NCI-H1436 treated with DMSO at 0.1 percent for 48 hours (cell line): ENCODE measurements at places on chromosomes 3 and 15.

- no peak for DNase-seq
These were observed 90.4 kb downstream of the BDH1 start for GRCh38 chr3:197465197-197465995.

GRCh38 chr15:52382647-52383046 lies 87.0 kb upstream of the MYO5C start:
- DNase-seq: no peak

GRCh38 chr3:36175916-36176461 lies 204.3 kb upstream of the STAC start:
- DNase-seq: no peak

- DNase-seq: no peak
These were observed 1.1 kb downstream of the HES1 start for GRCh38 chr3:194137008-194137505.

DNA sequence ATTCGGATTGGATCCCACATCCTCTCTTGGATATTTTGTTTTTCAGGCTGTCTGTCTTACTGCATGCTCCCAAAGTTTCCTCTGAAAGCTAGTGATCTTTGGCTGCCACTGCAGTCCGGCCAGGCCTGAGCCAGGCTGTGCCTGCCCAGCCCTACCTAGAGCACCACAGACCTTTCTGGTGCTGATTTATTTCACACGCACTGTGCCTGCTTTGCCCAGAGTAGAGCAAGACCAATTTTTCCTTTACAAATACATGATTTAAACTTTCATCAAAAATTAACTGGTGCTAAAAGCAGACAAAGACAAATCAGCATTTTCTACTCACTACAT lies 28.0 kb upstream of the NDUFB4 start:
- DNase-seq: no peak

- no peak for DNase-seq
These were observed 25.6 kb downstream of the LYSMD4 start for GRCh38 chr15:99707473-99708270.

- DNase-seq: no peak
These were observed 93.0 kb downstream of the RPL22L1 start for GRCh38 chr3:170776887-170777563.

- no peak for DNase-seq
These were observed 93.0 kb downstream of the SNRK start for GRCh38 chr3:43379343-43379742.

GRCh38 chr3:43061101-43061895 lies 44.6 kb downstream of the POMGNT2 start:
- no peak for DNase-seq

- no peak for DNase-seq
These were observed 29.7 kb downstream of the AMOTL2 start for GRCh38 chr3:134344560-134344959.

GRCh38 chr3:145088917-145089316 lies 1072.1 kb downstream of the PLOD2 start:
- DNase-seq: no peak

DNA sequence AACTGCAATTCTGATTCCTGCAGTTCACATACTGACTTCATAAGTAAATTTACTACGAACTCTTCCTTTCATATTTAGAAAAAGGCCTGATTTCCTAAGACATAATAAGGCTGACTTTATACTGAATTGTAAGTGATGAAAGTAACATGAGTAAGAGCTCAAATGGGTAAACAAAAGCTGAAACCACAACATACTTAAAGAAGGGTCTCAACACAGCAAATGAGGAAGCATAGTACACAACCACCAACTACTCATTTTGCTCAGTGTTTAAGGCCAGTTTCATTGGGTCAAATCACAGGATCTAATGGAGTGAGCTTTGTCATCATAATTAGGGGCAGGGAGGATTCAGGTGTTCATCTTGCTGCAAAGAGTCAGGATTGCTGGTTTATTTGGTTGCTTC lies 81.4 kb downstream of the SETD2 start:
- no peak for DNase-seq

GRCh38 chr15:65993762-65994161 lies 124.5 kb downstream of the RAB11A start:
- no peak for DNase-seq

DNA sequence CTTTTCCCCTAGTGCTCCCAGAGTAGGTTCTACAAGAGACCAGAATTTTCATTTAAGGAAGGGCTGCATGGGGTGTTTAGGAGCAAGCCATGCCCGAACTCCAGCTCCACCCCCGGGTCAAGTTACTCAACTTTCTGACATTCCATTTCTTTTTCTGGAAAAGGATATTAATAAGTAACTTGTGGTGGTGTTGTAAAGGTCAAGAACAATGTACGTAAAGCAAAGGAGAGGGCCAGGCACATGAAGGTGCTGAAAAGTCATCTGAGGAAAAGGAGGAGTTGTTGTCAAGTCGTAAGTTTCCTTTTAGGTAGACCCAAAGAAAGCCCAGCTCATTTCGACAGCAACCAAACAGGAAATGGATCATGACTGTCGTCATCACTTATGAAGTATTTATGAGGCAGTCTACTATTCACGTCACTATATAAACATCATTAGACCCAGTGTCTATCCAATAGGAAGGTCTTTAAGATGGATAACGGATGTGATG lies 319.6 kb upstream of the IL12A start:
- DNase-seq: no peak

GRCh38 chr3:69113536-69113935 lies 8.9 kb downstream of the LMOD3 start:
- no peak for DNase-seq

GRCh38 chr3:5153074-5153473 lies 31.0 kb downstream of the ARL8B start:
- DNase-seq: no peak

GRCh38 chr3:10666621-10667020 lies 149.4 kb upstream of the SLC6A11 start:
- no peak for DNase-seq

GRCh38 chr15:91911844-91912243 lies 58.3 kb downstream of the SLCO3A1 start:
- DNase-seq: no peak

GRCh38 chr3:122021811-122022401 lies at the start of gene ILDR1:
Gene ILDR1, minus strand, starts transcription at chr3:122022247. Its CDS starts 170 bp downstream, at chr3:122022077.
- DNase-seq: no peak

- DNase-seq: no peak
These were observed 167.4 kb upstream of the LPP start for GRCh38 chr3:187986514-187986934.

- DNase-seq: no peak
These were observed 3.1 kb downstream of the PAQR9 start for GRCh38 chr3:142960322-142960850.

DNA sequence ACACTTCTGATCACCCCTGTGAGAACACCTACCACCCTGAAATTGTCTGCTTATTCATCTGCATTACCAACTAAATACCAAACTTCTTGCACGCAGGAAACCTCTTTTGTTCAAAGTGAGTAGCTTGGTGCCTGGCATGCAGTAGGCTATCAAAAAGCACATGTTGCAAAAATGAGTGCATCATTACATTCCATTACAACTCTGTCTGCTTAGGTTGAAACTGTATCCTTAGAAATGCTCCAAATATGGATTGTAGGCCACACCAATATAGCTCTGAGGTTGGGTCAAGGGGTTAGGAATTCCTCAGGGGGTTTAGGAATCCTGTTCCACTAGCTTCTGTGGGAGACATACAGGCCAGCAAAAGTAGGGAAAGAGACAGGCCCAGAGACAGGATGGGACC lies 107.2 kb downstream of the THRB start:
- no peak for DNase-seq

DNA sequence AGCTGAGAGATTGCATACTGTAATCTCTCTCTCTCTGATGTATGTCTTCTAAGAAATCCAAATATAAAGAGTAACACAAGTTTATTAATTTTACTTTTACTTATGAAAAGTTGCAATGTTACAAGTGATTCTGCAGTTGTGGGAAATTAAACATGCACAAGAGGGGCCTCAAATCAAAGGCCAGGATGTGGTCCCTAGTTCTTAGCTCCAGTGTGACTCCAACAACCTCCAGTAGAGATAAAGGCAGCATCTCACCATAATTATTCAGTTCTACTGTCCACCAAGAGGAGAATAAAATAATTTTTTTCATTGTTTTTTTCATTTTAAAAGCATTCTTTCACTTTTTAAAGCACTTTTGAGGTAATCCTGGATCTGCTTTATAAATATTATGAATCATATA lies 223.3 kb downstream of the RAP2B start:
- DNase-seq: no peak

DNA sequence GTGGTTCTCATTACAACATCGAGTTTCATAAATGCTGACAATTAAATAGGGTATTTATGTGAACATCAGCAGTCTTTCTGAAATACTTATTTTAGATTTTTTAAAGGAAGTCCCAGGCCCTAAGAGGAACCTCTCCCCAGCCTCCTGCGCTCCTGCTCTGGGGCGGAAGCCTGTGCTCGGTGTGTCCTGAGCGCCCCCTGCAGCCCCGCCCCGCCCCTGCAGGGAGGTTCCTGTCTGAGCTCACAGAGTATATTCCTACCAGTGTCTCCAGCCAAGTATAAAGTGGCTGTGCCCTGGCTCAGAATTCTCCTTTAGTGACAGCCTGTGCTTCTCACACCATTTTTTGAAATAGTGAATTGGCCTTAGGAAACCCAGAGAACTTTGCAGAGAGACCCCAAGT lies 567.9 kb downstream of the GOLGA6L6 start:
- DNase-seq: no peak

GRCh38 chr15:70589221-70589620 lies 174.1 kb downstream of the UACA start:
- no peak for DNase-seq

DNA sequence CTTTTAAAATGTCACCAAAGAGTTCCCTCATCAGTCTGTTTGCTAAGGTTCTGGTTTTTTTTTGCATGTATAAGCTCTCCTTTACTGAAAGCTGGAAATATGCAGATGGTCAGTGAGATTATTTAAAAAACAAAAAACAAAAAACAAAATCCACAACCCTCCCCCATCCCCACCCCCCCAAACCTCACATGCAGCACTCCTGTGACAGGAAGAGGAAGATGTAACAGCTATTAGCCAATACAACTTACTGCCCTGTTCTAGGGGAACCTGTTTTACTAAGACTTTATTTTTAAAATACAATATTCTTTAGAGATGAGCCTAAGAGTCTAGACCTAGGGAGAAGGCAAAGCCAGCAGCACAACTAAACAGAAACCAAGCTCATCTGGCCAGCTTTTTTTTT lies 39.5 kb downstream of the ANP32A start:
- no peak for DNase-seq

GRCh38 chr3:24520976-24521419 lies 26.3 kb upstream of the THRB start:
- DNase-seq: no peak

DNA sequence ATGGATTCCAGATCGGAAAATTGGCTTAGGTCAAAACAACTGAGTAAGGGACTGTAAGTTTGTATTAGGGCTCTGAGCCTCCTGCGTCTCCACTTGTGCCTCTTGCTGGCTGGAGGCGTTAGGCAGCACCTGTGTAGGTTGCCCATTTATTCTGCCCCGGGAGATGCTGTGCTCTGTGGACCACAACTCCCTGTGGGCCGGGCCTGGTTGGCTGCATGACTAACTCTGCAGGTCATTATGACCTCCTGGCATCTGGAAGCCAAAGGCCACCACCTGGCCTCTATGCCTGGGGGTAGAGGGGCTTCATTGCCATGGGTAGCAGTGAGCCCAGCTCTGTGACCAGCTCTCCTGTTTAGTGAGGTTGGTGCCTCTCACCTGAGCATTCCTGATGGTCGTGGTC lies 36.0 kb upstream of the BDH1 start:
- DNase-seq: no peak

DNA sequence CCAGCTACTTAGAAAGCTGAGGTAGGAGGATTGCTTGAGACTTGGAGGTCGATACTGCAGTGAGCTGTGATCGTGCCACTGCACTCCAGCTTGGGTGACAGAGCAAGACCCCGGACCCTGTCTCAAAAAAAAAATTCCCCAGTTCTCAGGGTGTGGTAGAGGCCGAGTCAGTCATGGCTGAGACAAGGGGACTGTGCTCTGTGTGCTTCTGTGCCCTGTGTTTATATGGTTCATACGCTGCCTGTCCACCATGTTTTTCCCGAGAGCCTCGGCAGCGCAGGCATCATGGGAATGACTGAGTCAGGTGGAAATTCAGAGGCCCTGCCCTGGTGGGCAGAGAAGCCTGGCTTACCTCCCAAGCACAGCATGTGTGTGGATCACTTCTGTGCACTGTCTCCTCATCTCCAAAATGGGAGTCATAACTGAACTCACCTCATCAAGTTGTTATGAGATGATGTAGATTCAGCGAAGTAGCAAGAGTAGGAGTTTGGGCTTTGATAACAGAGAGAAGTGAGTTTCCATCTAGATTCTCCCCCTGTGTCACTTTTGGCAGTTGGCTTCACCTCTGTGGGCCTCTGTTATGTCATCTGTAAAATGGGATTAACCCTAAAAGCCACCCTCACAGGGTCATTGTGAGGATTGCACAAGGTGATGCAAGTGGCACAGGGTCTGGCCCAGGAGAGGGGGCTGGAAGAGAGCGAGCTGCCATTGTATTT lies 56.9 kb downstream of the FLNB start:
- DNase-seq: no peak

DNA sequence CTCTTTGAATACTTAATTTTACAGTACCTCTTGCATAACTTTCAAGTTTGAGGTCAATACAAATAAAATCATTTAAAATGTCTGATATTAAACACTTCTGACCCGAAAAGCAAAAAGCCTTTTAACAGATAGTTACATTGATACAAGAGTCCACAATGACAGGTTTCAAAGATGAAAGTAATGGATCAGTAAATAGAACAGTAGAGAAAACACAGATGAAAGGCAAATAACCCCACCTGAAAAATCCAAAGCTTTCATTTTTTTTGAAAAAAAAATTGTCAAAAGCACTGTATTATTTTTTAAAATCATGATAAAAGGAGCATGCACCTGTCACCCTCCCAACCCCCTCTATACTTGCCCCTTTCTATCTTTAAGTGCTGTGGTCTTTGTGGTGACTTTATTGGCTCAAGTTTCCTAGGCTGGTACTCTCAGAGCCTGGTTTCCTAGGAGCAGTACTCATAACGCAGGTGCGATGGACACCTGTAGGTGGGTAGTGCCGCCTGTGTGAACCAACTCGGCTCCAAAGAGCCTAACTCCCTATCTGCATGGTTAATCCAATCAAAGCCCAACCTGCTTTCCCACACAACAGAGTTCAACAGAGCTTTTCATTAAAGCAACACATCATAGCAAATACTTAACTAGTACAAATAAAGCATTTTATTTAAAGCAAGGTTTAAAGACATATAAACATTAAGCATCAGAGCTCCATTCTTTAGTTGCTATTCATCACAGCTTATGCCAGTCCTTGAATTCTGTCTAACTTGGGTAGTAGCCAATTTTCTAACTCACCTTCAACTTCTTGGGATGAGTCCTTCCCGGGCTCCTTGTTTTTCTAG lies 32.2 kb downstream of the LIPC start:
- DNase-seq: no peak

- no peak for DNase-seq
These were observed 35.2 kb upstream of the USP3 start for GRCh38 chr15:63469190-63469589.
